Stimulated activated memory B cell treated with anti-CD40 and anti-IgM and Interleukin-4, amounts not matched to agents 10 μg/mL and 1 μg/mL and 100 μg/mL, for 72 hours (primary cell): ENCODE measurements at places on chromosomes 12 and 14.
A peak's percentile ranks its signal among the peaks of the same experiment; 100 is the strongest.

- ATAC-seq = no peak
These were observed 25.6 kb downstream of the TCTN1 start for GRCh38 chr12:110639336-110640141.

DNA sequence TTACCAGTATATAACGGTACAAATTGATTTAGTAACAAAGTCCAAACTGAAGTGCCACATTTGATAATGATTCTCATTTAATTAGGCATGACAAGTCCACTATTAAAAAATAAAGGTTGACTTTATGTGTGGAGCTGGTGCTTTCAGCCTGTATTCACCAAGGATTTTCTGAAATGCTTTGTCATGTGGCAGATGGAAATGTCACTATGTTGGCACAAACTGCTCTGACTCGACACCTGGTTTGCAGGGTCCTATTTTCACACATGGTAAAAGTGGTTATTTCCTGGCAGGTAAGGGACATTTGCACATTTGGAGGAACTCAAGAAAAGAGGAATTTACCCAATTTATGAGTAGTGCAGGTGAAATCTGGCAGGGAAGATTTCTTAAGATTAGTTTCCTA, 572.6 kb upstream of the MDGA2 start:
- ATAC-seq = no peak

DNA sequence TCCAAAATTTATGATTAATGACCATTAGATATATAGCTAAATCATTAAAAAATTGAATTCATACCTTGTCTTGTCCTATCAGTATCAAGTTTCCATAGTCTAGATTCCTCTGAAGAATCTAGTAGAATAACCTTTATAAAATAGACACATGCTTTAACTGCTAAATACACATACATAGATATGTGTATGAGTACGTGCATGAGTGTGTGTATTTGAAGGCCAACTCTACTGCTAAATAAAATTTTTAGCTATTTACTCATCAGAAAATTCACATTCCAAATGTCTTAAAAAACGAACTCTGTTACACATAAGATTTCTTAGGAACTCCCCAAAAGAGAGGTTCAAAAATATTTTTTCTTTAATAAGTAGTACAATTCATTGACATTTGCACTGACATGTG, 233.0 kb downstream of the SSPN start:
- ATAC-seq = no peak

GRCh38 chr14:93510056-93510455, 79.3 kb downstream of the UNC79 start:
- no peak for ATAC-seq

GRCh38 chr14:63290741-63291430, 27.8 kb downstream of the GPHB5 start:
- ATAC-seq = no peak

GRCh38 chr12:103530307-103531066, 34.7 kb upstream of the C12orf42 start:
- peak; percentile 91 for ATAC-seq

- ATAC-seq = peak; percentile 100
These were observed at the start of gene METTL3 for GRCh38 chr14:21510735-21511657. TSS of gene METTL3 (minus strand) at chr14:21511340. CDS start at chr14:21511223, 117 bp downstream.

DNA sequence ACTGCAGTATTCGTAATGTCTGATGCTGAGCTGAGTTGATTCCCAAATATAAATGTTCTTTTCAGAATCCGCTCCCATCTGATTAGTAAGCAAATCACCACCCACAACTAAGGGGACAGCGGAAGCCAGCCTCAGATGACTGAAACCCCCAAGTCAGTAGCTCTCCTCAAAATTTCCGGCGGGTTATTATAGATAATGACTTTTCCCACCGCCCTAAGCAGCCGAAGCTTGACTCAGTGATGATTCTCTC, 469 bp upstream of the LRFN5 start:
- ATAC-seq = no peak

DNA sequence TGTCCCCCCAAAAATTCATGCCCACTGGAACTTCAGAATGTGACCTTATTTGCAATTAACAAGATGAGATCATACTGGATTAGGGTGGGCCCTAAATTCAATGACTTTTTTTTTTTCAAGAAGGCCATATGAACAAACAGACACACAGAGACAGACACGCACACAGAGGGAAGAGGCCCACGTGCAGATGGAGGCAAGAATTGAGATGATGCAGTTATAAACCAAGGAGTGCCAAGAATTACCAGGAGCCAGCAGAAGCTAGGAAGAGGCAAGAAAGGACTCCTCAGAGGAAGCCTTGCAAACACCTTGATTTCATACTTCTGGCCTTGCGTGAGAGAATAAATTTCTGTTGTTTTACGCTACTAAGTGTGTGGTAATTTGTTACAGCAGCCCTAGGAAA, 33.4 kb downstream of the NELL2 start:
- ATAC-seq = no peak

DNA sequence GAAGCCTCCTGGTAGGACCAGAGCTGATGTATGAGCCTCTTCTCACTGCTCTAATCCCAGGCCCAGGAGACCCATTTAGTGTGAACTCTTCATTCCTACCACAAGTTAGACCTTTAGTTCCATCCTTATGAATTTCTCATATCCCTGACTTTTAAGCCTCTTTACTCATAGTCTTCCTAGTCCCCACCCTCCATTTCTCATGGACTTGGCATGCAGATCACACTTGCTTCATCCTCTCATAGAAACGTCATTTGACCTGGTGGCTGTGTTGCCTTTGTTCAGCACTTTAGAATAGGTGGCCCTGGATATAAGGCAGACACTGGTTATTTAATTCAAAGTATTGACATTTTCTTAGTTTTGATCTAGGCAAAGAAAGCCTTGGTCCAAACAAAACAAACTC, 99.5 kb downstream of the SLC16A7 start:
- ATAC-seq = no peak

DNA sequence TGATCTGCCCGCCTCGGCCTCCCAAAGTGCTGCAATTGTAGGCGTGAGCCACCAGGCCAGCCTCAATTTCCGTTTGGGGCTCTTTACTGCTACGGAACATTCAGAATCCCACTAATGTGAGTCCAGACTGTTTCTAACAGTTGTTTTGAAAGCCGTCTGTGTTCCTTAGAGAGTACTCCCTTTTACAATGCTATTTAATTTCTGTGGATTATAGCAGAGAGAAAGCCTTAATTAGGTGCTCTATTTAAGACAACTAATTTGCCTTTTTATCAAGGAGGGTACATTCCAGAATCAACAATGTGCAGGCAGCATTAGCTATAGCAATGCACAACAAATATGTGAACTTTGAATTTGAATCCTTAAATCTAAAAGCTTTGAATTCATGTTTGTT, 2.8 kb upstream of the SAV1 start:
- no peak for ATAC-seq

- no peak for ATAC-seq
These were observed 136.9 kb upstream of the PARP11 start for GRCh38 chr12:4009979-4010704.

DNA sequence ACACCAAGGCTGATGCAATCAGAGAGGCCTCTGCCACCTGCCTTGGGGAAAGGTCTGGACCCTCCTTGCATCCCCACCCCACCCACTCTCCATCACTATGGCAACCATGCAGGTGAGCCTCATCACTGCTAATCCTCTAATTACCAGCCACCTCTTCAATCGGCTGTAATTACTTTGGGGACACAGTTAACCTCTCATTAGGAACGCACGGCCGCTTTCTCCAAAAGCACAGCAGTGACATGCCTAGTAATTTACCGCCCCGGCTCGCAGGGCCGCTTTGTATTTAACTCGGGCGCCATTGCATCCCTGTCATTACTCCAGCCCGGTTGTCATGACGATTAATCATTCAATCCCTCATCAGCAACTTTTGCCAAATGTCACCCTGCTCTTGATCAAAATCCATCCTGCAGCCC, 36.3 kb upstream of the FAM222A start:
- no peak for ATAC-seq

DNA sequence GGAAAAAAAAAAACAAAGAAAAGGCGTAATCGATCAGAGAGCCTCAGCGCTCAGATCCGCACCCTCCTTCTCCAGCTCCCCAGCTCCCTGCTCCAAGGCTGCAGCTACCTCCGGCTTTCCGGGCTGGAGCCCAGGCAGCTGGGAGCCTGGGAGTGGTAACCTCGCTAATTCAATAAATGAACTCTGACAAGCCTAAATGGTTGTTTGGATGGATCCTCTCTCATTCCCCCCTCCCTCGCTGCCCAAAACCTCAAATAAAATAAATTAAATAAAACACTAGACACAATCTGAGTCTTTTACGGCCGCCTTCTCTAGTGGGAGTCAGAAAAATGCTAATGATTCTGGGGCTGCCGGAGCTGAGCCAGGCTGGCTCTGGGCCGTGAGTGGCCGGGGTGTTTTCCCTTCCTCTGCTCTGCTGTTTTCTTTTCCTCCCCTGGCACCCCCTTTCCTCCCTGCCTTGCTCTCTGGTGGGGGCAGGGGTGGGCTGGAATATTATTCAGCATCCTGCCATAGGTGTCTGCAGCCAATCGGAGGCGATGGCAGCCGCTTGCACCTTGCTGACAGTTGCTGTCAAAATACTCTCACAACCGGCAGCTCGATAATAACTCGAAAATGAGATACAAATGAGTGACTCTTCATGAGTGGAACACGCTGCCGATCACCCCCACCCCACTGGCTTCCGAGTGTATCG, 76.1 kb downstream of the RBM19 start:
- no peak for ATAC-seq
